Common myeloid progenitor, CD34-positive (primary cell): ENCODE measurements at places on chromosomes 6 and 20.
A peak's percentile ranks its signal among the peaks of the same experiment; 100 is the strongest.

GRCh38 chr6:119328254-119328653, 21.3 kb downstream of the MAN1A1 start:
- no peaks in the 10 kb centered on the region for H3K27me3 ChIP-seq
- no peak overlapping the region for H3K4me3 ChIP-seq
- no peak overlapping the region for H3K27ac ChIP-seq
- H3K4me1 ChIP-seq = peaks cover 12% of the 10 kb centered on the region
- no peak for DNase-seq

DNA sequence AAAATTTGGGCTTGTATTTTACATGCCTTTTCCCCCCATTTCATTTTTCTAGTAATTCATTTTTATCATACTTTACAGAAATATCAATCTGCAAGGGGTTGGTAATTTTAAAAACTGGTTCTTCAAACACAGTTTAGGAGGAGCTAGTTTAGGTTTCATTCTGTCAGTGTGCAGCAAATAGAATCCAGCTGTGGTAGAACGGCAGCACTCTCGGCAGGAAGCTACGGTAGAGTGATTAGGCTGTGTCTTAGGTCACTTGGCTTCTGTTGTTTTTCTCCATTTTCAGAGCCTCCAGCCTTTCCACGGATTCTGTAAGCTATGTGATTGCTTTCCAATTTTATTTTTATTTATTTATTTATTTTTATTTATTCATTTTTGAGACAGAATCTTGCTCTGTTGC, 32.7 kb downstream of the TLDC2 start:
- no peaks in the 10 kb centered on the region for H3K36me3 ChIP-seq
- no peak overlapping the region for H3K4me3 ChIP-seq
- no peaks in the 10 kb centered on the region for H3K4me1 ChIP-seq
- H3K27me3 ChIP-seq = no peaks in the 10 kb centered on the region
- no peak for DNase-seq

DNA sequence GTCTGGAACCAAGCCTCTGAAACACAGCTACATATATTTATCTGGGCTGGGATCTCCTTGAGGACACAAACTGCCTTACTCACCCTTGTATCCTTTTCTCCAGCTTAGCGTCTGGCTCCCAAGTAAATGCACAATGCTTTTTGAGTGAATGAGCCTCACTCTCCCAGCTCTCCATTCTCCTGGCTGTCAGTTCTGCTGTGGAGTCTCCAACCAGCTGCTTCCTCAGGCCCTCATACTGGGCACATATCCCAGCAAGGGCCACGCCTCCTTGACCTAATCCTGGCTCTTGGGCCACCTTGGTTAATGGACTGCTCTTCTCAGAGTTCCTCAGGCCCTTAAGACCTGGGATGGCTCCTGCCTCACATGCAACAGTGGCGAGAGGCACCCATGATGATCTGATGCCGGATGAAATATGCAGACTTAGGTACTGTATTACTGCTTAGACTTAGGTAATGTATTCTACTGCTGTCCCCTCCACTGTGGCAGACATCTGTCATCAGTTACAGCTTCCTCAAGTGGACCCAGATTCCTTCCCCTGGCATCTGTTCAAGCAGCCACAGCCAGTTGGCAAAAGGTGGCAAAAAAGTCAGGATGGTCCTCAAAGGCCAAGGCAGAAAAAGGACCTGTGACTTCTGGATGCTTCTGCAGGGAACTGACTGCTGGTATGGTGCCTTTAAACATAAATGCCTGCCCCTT, 16.5 kb downstream of the SNHG17 start:
- H3K27ac ChIP-seq = no peak overlapping the region
- no peak overlapping the region for H3K4me3 ChIP-seq
- DNase-seq = no peak
- peaks cover 72% of the 10 kb centered on the region for H3K36me3 ChIP-seq
- H3K27me3 ChIP-seq = no peaks in the 10 kb centered on the region

- no peak overlapping the region for H3K27ac ChIP-seq
- H3K36me3 ChIP-seq = peaks cover 34% of the 10 kb centered on the region
- no peaks in the 10 kb centered on the region for H3K27me3 ChIP-seq
- H3K4me1 ChIP-seq = no peaks in the 10 kb centered on the region
- H3K4me3 ChIP-seq = no peak overlapping the region
These were observed 111.4 kb downstream of the PREP start for GRCh38 chr6:105291525-105291924.

- H3K36me3 ChIP-seq = no peaks in the 10 kb centered on the region
- no peak overlapping the region for H3K27ac ChIP-seq
- peaks cover 11% of the 10 kb centered on the region for H3K4me1 ChIP-seq
- no peaks in the 10 kb centered on the region for H3K27me3 ChIP-seq
These were observed 21.6 kb upstream of the ZNF831 start for GRCh38 chr20:59141818-59142581.

DNA sequence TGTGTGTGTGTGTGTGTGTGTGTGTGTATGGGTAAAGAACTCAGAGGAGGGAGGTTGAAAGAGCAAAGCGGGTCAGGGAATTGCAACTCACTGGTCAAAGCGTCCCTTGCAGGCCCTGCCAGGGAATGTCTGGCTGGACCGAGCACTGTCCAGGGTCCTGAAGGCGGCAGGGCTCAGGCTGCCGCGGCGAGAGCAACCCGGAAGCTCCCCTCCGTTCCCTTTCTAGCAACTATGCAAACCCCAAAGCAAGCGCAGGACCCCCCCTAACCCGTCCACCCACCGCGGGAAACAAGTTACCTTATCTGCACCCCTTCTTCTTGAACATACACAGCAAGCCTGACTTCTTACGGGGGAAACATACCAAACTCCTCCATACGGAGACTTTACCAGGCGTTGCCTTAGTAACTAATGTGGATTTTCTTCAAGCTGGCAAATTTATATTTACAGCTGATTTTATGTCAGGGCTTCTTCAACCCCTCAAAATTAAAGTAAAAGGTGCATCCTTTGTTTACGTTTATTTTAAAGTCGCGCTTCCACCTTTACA, 538 bp upstream of the GRM1 start:
- H3K27me3 ChIP-seq = peaks cover 29% of the 10 kb centered on the region
- peak; percentile 41 for DNase-seq
- H3K4me1 ChIP-seq = peaks cover 3% of the 10 kb centered on the region
- H3K27ac ChIP-seq = no peak overlapping the region
- no peaks in the 10 kb centered on the region for H3K36me3 ChIP-seq

DNA sequence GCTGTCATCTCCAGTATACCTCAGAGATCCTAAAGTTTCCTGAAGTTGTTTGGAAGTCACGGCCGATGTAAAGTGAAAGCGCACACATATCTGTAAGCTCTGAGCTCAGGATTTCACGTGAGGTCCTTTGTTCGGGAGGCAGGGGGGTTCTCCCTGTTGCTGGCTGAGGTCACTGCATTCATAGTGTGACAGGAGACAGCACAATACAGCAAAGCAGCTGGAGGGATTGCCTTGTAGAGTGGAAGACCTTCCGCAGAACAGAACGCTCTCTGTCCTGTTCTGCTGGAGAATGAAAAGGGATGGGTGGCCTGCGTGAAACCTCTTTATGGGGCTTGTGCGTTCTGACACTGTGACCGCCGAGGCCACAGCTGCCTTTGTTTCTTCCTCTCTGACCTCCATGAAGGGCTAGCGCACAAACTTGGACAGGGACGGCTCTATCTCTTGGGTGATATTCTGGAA, 13.4 kb upstream of the SERPINB1 start:
- no peak overlapping the region for H3K27ac ChIP-seq
- no peak overlapping the region for H3K4me3 ChIP-seq
- no peaks in the 10 kb centered on the region for H3K27me3 ChIP-seq

DNA sequence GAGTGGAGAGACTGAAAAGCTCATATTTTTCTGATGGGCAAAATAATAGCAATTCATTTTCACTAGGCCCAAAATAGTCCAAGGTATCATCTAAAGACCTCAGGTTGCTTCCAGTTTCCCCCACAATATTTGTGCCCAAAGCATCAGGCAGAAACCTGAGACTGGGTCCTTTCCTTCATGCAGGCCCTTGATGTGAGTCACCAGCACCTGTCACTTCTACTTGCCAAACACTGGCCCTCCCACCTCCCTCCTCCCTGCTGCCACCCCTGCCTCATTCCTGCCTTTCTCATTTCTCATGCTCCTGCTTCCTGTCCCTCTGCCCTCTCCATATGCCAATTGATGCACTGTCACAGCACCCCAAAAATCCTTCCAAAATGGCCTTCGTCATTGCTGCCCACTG, 230.4 kb upstream of the CST7 start:
- H3K4me1 ChIP-seq = peaks cover 11% of the 10 kb centered on the region
- no peaks in the 10 kb centered on the region for H3K36me3 ChIP-seq
- no peak overlapping the region for H3K4me3 ChIP-seq
- H3K27me3 ChIP-seq = no peaks in the 10 kb centered on the region
- no peak overlapping the region for H3K27ac ChIP-seq

GRCh38 chr20:9417665-9418064, 96.7 kb upstream of the LAMP5 start:
- H3K4me3 ChIP-seq = no peak overlapping the region
- no peaks in the 10 kb centered on the region for H3K27me3 ChIP-seq
- no peaks in the 10 kb centered on the region for H3K4me1 ChIP-seq
- no peak overlapping the region for H3K27ac ChIP-seq
- no peaks in the 10 kb centered on the region for H3K36me3 ChIP-seq
- DNase-seq = no peak

- DNase-seq = no peak
- H3K27ac ChIP-seq = no peak overlapping the region
- H3K4me1 ChIP-seq = no peaks in the 10 kb centered on the region
- no peaks in the 10 kb centered on the region for H3K27me3 ChIP-seq
- peaks cover 4% of the 10 kb centered on the region for H3K36me3 ChIP-seq
These were observed 88.0 kb downstream of the CDS2 start for GRCh38 chr20:5214826-5215225.

GRCh38 chr6:36818756-36819155, 20.5 kb downstream of the CPNE5 start:
- no peaks in the 10 kb centered on the region for H3K36me3 ChIP-seq
- no peak overlapping the region for H3K27ac ChIP-seq
- DNase-seq = no peak

DNA sequence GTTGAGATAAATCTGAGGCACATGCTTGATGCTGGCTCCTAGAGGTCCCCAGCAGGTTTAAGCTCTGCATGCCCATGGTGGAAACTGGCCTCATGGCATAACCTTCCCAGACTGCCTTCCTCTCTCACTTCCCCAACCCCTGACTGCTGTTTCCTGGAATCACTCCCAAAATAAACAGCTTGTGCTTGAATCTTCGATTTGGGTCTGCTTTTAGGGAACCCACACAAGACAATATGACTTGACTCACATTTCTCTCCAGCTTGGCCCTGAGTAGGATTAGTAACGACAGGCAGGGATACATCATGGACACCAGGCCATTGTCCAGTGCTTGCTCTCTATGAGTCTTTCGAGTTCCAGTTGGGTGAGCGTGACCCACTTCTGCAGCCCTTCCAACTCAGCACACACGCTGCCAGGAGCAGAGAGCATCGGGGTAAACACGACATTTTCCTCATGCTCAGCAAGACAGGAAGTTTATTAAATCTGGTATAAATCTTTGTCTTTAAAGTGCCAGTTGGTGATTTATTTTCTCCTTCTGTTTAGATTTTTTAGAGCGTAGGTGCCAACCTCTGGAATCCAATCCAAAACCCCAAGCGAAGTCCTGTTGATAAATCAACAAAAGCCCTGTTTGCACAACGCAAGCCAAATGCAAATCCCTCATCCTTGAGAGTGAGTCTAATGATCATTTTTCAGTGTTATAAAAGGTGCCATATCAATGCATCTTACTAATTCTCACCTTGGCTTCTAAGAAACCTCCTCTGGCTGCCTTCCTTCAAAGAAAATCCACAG, 135.0 kb downstream of the FOXA2 start:
- DNase-seq = no peak
- H3K27ac ChIP-seq = no peak overlapping the region
- H3K27me3 ChIP-seq = peaks cover 5% of the 10 kb centered on the region
- no peaks in the 10 kb centered on the region for H3K4me1 ChIP-seq
- no peak overlapping the region for H3K4me3 ChIP-seq
- no peaks in the 10 kb centered on the region for H3K36me3 ChIP-seq

- H3K27me3 ChIP-seq = no peaks in the 10 kb centered on the region
- no peak overlapping the region for H3K4me3 ChIP-seq
- no peak overlapping the region for H3K27ac ChIP-seq
- H3K36me3 ChIP-seq = peaks cover 33% of the 10 kb centered on the region
- no peaks in the 10 kb centered on the region for H3K4me1 ChIP-seq
These were observed 2.9 kb downstream of the ARG1 start for GRCh38 chr6:131575834-131576478.

DNA sequence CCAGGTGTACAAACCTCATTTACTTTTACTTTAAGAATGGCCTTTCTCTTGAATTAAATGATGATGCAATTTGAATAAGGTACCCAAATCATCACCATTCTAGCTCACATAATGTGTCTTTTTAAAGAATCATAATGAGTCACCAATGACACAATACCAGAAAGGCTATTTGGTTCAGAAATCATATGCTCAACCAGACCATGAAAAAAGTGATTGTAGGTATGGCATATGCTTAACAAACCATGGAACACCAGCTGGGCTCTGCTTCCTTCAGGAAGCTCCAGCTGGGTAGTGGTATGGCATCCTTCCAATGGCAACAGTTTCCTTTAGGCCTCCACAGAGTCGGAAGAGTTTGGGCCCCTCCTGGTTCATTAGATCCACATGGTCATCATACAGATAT, 128.2 kb downstream of the FRK start:
- no peak for DNase-seq
- no peak overlapping the region for H3K4me3 ChIP-seq
- no peaks in the 10 kb centered on the region for H3K36me3 ChIP-seq
- no peaks in the 10 kb centered on the region for H3K27me3 ChIP-seq

DNA sequence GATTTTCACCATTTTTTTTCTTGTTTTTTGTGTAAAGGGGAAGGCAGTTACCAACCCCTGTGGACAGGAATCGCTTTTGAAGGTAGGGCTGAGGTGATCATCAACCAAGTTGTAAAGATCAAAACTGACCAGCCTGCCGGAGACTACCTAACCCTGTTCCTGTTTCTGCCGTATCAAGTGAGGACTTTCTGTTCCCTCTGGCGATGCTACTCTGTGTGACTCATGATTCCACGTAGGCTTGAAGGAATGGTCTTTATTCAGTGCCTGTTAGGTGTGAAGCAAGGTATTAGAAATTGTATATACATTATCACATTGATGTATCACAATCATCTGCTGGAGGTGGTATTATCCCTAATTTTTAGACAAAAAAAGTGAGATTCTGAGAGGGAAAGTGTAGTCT, 161.3 kb downstream of the SOX4 start:
- H3K4me3 ChIP-seq = no peak overlapping the region
- H3K36me3 ChIP-seq = peaks cover 18% of the 10 kb centered on the region
- H3K27ac ChIP-seq = no peak overlapping the region
- H3K27me3 ChIP-seq = no peaks in the 10 kb centered on the region
- no peak for DNase-seq

DNA sequence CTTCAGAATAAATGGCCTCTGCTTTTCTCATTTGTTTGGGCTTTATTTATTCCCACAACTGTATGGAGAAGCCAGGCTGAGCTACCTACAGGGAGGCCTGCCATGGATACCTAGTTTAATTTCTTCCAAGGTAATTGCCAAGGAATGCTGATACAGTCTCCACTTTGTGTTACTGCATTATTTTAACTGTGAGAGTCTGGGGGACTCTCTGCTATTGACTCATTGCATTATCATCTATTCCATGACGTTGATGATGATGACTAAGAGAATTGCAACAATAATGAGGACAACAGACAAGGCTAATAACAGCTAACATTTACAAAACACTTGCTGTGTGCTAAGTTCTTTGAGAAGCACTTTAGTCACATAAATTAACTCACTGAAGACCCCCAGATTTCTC, 88.3 kb upstream of the COL21A1 start:
- H3K4me3 ChIP-seq = no peak overlapping the region
- H3K36me3 ChIP-seq = no peaks in the 10 kb centered on the region
- DNase-seq = no peak
- no peaks in the 10 kb centered on the region for H3K27me3 ChIP-seq
